ENCODE measurements at places on chromosomes 1 and 21. TPM values are rescaled to one million over a fixed set of nuclear protein-coding genes. Genes with fewer than 3 reads are reported as not detected.

The ETV3L gene
- not detected for polyA plus RNA-seq

The ACTL8 gene
- 0.80 TPM for polyA plus RNA-seq

The APP gene
- 484 TPM for polyA plus RNA-seq

The DCST1 gene
- 0.06 TPM for polyA plus RNA-seq

The GCSAML gene
- polyA plus RNA-seq = 0.52 TPM

The GBP5 gene
- polyA plus RNA-seq = 8.6 TPM

The FBXO28 gene
- 17.9 TPM for polyA plus RNA-seq

The MRAP gene
- polyA plus RNA-seq = 67.5 TPM

The ADGRB2 gene
- 0.30 TPM for polyA plus RNA-seq

The CA14 gene
- 0.38 TPM for polyA plus RNA-seq

The SESN2 gene
- polyA plus RNA-seq = 7.4 TPM

The DUSP23 gene
- 32.6 TPM for polyA plus RNA-seq

The IPP gene
- polyA plus RNA-seq = 23.8 TPM

The ZNF593OS gene
- polyA plus RNA-seq = not detected

The HTR6 gene
- not detected for polyA plus RNA-seq

The POFUT2 gene
- 25.7 TPM for polyA plus RNA-seq

The ELF3 gene
- 1.3 TPM for polyA plus RNA-seq

The ANKRD34A gene
- polyA plus RNA-seq = 0.50 TPM

The F5 gene
- polyA plus RNA-seq = 0.31 TPM

The SEC22B gene
- 34.6 TPM for polyA plus RNA-seq

The GIPC2 gene
- 2.1 TPM for polyA plus RNA-seq

The CYP4A11 gene
- polyA plus RNA-seq = not detected

The C1orf226 gene
- 1.5 TPM for polyA plus RNA-seq

The TTC34 gene
- polyA plus RNA-seq = 0.12 TPM

The CDK18 gene
- 6.3 TPM for polyA plus RNA-seq

The SYT14 gene
- 0.05 TPM for polyA plus RNA-seq

The SPRR2A gene
- polyA plus RNA-seq = 0.52 TPM

The RGS5 gene
- 41.0 TPM for polyA plus RNA-seq

The KRTAP21-2 gene
- not detected for polyA plus RNA-seq

The CD5L gene
- not detected for polyA plus RNA-seq

The SOX13 gene
- polyA plus RNA-seq = 20.8 TPM

The MFSD2A gene
- 6.2 TPM for polyA plus RNA-seq

The CIART gene
- 10.8 TPM for polyA plus RNA-seq

The HRNR gene
- polyA plus RNA-seq = not detected

The C1orf53 gene
- polyA plus RNA-seq = 6.7 TPM

The KIF14 gene
- polyA plus RNA-seq = 0.06 TPM

The FOXD2 gene
- 0.05 TPM for polyA plus RNA-seq
